HAP-1 (cell line): ENCODE measurements at places on chromosomes 2 and 18.

GRCh38 chr2:233815861-233816260 is 37.7 kb downstream of the MROH2A start:
- no peak for DNase-seq

GRCh38 chr2:17334300-17334699 is 183.9 kb downstream of the RAD51AP2 start:
- DNase-seq, result no peak

DNA sequence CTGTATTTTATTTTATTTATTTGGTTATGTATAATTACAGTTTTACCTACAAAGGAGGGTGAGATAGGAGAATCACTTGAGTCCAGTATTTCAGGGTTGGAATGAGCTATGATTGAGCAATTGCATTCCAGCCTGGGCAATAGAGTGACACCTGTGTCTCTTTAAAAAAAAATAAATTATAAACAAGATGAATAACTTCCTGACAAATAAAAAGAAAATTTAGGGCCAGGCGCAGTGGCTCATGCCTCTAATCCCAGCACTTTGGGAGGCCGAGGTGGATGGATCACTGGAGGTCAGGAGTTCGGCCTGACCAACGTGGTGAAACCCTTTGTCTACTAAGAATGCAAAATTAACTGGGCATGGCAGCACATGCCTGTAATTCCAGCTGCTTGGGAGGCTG is 17.3 kb downstream of the MTA3 start:
- no peak for DNase-seq

- DNase-seq, result no peak
Measured at GRCh38 chr2:70726947-70727725, 40.9 kb downstream of the ADD2 start.

DNA sequence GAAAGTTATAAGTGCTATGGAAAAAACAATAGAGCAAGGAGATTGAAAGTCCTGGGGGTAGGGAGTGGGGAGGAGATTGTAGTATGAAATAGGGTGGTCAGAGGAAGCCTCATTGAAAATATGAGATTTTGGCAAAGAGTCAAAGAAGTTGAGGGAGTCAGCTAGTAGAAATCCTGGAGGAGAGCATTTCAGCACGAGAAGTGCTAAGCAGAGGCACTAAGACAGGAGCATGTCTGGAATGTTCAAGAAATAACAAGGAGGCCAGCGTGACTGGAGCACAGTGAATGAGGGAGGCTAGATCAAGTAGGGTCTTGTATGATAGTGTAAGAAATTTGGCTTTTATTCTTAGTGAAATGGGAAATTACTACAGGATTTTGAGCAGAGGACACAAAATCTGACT is 2.1 kb upstream of the TSPYL6 start:
- DNase-seq, result no peak

- no peak for DNase-seq
Measured at GRCh38 chr18:75244351-75245313, 34.0 kb downstream of the TSHZ1 start.

GRCh38 chr2:46117379-46117778 is 179.8 kb upstream of the EPAS1 start:
- DNase-seq, result no peak

DNA sequence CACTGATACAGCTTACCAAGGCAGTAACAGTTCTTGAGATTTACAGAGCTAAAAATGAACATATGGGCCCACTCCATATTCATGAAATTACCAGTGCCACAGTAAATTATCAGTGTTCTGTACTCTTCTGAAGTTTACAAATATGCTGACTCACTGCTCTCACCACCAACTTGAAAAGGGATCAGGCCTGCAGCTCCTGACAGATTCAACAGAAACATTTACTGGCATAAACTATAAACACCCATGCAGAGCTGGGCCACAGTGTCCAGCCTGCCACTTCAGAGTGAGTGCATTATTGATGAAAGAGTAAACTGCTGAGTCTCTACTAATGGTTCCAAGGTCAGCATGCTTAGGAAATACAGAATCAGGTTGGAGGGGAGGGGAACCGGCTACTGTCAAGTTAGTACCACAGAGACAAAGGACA is 83.1 kb downstream of the FARSB start:
- no peak for DNase-seq

DNA sequence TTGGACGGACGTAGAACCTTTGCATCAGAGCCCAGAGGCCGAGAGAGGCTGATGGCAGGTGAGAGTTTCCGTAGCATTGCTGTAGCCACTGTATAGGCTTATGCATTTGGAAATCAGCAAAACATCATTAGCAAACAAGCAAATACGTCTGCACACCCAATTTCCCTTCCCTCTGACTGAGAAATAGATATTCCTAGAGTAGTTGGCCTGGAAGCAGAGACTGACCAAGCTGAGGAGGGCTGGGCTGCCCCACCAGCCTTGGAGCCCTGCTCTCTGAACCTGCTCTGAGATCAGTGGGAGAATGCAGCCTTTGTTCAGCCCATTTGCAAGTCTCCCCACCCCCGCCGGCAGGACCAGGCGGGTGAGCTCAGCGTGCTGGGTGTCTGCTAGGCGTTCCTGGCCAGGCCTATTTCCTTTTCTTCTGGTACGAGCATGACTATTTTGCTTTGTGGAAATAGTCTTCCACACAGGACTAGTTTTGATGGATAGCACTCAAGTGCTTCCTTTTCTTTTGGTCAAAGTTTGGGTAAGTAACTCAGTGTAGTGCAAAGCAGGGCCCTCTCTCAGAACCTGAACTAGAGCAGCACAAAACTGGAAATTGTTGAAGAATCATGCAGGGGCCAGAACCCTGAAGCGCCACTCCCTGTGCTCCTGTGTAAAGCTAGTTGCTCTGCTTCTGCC is 21.9 kb upstream of the RNF149 start:
- peak; percentile 41 for DNase-seq

GRCh38 chr18:78429127-78430108 is 550.2 kb upstream of the SALL3 start:
- no peak for DNase-seq

- no peak for DNase-seq
Measured at GRCh38 chr2:46861916-46862315, 53.7 kb downstream of the MCFD2 start.

DNA sequence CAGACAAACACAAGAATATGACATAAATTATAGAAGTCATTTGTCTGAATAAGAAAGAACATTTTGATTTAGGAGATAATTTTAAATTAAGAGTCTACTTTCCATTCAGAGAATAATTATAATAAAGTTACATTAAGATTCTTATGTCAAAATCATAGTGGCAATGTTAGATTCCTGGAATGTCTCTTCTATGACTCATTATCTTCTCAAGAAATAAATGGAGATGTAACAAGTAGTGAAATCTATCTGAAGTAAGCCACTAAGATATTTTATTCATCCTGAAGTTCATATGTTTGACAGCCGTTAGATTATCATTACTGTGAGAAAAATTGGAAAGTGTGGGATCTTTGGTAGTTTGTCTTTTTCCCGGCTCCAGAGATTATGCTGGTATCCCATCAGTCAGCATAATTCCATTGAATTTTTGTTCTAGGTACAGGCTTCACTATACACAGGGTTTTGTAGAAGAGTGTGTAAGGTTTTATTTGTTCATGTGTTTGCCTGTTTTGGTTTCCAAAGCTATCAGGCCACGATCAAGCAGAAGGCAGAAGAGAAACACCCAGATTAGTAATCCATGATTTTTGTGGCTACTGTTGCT is 1246.6 kb upstream of the LRRTM1 start:
- no peak for DNase-seq

DNA sequence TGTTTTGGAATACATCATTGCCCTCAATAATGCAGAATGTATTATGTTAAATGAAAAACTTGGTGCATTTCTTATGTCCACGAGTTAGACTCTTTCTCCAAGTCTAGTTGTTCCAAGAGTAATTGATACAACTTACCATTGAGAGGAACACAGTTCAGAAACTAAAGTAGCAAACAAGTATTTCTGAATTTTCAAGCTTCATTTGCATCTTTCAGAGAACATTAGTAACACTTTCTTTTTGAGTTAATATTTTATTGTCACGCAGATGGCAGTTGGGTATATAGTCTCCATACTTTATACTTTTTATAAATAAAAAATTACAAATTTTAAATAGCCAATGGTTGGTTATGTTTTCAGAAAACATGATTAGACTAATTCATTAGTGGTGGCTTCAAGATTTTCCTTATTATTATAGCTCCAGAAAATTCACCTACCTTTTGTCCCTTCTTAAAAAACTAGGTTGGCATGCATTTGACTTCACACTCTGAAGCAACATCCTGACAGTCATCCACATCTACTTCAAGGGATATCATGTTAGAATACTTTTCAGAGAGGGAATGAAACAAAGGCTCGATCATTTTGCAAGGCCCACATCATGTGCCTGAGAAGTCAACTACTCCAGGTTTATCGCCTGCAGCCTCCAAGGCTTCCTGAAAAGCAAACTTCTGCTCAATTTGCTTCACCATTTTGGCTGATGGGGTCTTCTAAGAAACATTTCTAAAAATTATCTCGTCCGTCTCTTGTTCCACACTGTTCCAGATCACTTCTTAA is 29.9 kb downstream of the LYPD6B start:
- no peak for DNase-seq

GRCh38 chr2:183037553-183038340 is 510 bp downstream of the NCKAP1 start:
- DNase-seq, result no peak

DNA sequence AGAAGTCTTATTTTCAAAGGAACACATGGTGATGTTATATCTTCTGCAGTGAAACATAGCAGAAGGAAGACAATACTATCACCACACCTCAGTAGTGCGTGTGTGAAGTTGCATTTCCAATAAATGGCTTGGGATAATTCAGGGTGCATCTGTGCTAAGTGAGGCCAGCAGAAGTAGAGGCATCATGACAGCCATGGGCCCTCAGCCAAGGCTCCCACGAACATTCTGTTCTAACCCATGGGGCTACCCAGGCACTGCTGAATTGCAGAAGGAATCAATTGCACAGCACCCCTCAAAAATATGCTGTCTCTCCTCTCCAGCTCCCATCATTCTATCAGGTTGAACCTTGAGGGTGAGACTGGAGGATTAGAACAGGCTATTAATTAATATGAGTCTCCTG is 139.5 kb downstream of the RIF1 start:
- DNase-seq, result no peak

GRCh38 chr18:7760967-7761948 is 194.1 kb downstream of the PTPRM start:
- DNase-seq, result no peak

- DNase-seq, result no peak
Measured at GRCh38 chr2:18703555-18703954, 114.2 kb upstream of the NT5C1B start.

DNA sequence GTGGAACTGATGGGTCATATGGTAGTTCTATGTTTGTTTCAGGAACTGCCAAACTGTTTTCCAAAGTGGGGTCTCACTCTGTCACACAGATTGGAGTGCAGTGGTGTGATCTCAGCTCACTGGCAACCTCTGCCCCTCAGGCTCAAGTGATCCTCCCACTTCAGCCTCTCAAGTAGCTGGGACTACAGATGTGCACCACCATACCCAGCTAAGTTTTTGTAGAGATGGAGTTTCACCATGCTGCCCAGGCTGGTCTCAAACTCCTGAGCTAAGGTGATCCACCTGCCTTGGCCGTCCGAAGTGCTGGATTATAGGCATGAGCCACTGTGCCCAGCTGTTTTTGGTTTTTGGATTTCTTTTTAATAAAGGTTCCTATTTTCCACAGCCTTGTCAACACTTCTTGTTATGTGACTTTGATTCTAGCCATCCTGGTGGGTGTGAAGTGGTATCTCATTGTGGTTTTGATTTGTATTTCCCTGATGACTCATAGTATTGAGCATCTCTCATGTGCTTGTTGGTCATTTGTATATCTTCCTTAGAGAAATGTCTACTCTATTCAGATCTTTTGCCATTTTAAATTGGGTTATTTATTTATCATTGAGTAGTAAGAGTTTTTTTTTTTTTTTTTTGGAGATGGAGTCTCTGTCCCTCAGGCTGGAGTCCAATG is 22.8 kb downstream of the NPC1 start:
- no peak for DNase-seq

DNA sequence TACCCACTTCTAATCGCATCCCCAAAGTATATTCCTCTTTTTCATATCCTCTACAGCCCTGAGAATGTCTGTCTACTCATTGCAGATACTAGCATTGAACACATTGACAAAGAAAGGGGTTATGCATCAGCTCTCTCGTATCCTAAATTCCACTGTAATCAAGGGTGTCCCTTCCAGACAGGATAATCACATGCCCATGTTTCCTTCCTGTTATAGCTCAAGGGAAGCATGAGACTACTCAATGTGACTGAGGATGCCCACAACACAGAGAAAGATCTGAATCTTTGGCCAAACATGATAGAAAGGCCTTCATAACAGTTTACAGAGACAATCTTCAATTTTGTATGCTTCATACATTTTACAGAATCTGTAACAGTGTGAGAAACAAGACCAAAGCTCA is 69.2 kb downstream of the HIBCH start:
- no peak for DNase-seq

DNA sequence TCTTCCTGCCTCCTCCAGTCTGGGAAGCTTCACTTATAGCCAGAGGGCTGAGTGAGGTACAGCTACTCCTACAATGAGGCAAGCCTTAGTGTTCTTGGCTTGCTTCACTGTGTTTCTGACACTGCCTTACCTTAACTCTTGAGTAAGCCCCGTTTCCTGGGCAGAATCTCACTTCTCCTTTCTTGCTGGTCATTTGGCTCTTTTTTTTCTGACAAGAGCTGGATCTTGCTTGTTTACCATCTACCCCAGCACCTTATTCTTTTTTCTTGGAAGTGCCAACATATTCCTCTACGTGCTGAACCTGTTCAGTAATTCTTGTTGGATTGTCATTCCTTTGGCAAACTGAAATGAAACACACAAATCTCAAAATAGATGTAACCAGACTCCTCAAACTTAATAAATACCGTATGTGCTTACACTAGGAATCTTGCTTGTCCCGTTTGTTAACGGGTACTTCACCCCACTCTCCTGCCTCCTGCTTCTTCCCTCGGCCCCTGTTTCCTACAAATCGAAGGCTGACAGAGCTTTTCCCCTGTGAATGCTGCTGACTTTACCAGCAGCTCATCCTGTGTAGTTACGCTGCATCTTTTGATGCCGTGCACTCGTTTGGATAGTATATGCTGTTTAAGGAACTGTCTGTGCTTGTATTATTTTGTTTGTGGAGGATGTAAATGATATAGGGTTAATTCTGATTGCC is 132.2 kb downstream of the FMNL2 start:
- no peak for DNase-seq

DNA sequence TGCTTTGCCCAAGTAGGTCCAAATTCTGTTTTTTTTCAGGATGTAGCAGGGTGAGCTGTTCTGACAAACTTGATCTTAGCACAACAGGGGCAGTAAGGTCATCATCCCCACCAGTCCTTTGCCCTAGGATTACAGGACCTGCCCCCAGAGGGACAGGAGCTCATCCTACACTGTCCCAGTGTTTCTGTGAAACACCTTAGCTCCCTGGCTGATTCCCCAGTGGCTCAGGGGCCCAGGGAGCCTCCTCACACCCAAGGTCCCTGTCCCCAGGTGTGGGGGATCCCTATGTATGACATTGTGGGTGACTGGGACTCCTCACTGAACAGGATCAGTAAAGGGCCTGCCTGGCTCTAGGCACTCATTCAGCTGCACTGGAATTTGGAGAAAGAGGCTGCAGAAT is 191.2 kb downstream of the ANKRD30B start:
- DNase-seq, result no peak

GRCh38 chr2:73075477-73076373 is 4.2 kb upstream of the SFXN5 start:
- no peak for DNase-seq

GRCh38 chr2:170258382-170258781 is 80.4 kb downstream of the MYO3B start:
- DNase-seq, result no peak
